ENCODE measurements at places on chromosomes 13 and 19. TPM values are rescaled to one million over a fixed set of nuclear protein-coding genes. Genes with fewer than 3 reads are reported as not detected.

DNA sequence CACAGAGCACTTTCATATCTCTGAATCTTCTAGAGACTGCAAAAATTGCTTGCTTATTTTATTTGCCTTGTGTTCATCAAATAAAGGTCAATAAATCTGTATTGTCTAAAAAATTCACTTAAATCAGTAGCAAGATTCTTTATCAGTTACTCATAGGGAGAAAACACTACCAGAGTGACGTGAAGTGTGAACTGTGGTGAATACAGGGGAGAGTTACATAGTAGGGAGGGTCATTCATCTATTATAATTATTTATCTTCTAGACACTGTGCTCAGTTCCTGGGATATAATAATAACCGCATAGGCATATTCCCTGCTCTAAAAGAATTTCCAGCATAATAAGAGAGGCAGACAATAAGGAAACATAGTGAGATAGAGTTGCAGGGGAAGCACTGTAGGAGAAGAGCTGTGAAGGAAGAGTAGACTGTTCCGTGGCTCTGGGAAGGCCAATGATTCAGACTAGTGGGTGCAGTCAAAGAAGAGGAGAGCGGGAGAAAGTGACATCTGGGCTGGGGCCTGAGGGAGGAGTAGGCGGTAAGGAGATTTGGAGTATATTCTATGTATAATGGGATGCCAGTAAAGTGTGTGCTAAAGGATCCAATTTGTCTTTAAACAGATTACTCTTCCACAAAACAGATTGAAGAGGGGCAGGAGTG lies 84.0 kb upstream of the TDRD3 start:
- no peak for DNase-seq

SIGLEC5 gene
- not detected for polyA plus RNA-seq

DNA sequence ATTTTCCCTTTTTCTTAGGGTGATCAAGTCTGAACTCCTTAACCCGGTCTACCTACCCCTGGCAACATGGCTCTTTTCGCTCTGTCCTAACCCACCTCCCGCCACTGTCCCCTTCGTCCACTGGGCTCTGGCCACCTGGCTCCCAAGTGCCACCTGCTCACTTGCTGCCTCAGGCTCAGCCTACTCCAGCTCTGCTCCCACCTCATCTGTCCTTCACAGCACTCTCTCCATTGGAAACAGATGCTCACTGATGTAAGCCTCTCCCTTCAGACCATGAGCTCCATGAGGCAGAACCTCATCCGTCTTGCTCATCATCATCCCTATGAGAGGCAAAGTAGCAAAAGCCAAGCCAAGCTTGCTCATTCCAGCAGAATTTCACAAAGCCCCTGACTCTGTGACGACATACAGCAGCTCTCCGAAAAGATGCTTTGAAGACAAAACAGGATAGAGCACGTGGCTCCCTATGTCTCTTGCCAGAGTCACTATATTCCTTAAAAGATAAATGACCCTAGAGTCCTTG lies 35.3 kb upstream of the AMER2 start:
- no peak for DNase-seq

- DNase-seq: no peak
Observed at GRCh38 chr13:60164234-60164889, 634 bp upstream of the DIAPH3 start.

DNA sequence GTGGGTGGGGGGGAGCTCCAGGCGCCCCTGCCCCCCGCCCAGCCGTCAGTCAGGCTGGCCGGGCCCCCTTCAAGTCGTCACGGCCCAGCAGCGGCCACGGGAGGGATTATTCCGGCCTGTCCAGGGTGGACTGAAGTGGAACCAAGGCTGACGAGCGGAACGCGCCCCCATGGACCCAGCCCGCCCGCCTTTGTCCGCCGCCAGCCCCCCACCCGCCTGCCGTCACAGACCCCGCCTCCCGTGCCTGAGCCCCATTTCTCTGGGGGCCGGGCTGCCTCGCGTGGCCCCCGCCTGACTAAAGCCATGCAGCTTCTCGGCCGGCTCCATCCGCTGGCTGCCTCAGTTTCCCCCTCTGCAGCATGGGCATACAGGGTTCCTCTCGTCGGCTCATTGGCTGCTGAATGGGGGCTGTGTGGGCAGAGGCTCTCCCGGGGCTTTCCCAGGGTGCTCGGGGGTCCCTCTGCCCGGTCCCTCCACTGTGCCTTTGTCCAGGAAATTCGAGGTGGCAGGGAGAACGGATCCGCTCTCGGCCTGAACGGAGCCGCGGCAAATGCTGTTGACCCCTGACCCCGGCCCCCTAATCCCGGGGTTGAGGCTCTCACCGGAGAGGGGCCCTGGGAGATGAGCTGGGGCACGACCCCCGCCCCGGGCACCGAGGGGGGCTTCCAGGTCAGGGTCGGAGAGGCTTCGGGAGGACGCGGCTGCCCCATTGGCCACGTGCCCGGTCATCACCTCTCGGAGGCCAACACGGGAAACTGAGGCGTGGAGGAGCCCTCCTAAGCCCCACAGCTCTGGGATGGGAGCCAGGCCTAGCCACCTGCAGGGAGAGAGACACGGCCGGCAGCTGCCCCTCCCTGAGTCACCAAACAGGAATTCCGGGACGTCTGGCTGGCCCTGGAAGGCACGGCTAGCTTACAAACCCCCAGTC lies 27.4 kb downstream of the EFNA2 start:
- DNase-seq: no peak

CDX2 gene
- polyA plus RNA-seq: 168 TPM

- DNase-seq: no peak
Observed at GRCh38 chr13:44578067-44578400, 1.9 kb upstream of the TSC22D1 start.

GRCh38 chr13:20093951-20094350 lies 66.9 kb downstream of the GJA3 start:
- no peak for DNase-seq

DCAF15 gene
- 46.2 TPM for polyA plus RNA-seq
